Globus pallidus (tissue), 1 donor: ENCODE measurements at places on chromosomes 6 and 20.

DNA sequence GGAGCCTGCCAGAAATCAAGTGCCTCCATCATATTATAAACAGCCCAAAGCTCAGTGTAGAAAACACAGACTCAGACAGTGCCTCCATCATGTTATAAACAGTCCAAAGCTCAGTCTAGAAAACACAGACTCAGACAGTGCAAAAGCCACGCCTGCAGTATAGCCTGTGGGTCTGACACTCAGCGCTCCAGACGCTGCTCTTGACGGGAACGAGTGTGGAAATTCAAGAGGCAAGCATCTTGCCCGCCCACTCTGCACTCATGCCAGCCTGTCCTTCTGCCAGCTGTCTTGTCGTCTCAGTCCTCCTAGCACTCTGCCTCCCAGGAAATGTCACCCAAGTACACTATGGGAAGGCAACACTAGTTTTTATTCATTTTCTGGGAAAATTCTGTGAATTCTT lies 274.2 kb upstream of the CDH4 start:
- no peak for DNase-seq

DNA sequence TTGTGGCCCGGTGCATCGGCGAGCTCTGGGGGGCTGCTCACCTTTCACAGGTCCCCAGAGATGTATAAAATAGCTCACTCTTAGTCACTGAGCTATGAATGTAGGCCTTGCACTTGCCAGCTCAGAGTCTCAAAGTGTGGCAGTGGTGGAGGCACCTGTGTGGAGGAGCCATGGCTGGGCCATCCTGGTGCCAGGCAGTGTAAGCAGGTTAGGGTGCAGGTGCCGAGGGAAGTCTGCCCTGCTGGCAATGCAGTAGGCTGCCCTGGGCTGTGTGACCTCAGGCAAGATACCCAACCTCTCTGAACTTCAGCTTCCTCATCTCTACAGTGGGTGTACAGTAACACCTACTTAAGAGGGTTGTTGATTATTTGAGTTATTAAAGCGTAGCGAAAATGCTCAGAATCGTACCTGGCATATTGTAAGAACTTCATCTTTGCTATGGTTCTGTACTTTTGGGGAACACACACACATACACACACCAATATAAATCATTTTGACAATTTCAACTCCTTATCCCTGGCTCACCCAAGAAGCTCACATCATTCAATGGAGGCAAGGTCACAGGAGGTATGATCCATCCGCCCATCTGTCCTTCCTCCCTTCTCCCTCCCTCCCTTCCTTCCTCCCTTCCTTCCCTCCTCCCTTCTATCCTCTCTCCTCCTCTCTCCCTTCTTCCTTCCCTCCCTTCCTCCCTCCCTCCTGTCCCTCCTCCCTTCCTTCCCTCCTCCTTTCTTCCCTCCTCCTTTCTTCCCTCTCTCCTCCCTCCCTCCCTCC lies 66.8 kb upstream of the STX16 start:
- no peak for DNase-seq

DNA sequence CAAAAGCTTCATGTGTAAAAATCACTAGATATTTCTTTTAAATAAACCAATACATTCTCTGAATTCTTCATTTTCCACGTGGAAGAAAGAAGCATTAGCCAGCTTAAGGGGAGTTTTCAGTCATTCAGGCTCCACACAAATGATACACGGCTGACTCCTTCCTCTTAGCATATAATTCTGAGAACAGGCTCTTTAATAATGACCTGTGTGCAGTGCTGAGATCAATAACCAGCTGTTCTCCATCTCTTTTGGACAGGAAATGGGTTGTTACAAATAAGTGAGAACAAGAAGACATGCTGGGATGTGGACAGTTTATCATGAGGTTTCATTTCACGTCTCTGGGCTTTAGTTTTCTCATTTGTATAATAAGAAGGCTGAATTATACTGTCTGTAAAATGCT lies 146.9 kb upstream of the C6orf118 start:
- DNase-seq: no peak

DNA sequence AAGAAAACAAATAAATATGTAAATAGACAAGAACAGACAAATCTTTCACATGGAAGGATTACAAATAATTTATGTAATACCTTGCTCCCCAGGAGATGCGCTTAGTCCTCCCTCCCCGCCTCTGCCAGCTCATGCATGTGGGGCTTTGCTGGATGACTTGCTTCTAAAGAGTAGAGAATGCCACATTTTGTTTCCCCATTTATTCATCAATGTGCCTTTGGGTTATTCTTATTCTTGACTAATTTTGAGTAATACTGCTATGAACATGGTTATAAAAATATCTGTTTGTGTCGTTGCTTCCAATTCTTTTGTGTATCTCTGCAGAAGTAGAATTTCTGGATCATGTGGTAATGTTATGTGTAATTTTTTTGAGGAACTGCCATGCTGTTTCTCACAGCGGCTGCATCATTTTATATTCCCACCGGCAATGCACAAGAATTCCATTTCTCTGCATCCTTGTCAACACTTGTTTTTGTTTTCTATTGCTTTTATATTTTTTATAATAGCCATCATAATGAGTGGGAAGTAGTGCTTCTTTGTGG lies 23.8 kb upstream of the DUSP22 start:
- DNase-seq: no peak
